Esophagus muscularis mucosa (tissue), 4 donors: ENCODE measurements at places on chromosomes 16 and 17. TPM values are rescaled to one million over a fixed set of nuclear protein-coding genes. Genes with fewer than 3 reads are reported as not detected.

- no peak overlapping the region for H3K27ac ChIP-seq
- peaks cover 10% of the 10 kb centered on the region for H3K4me1 ChIP-seq
- H3K27me3 ChIP-seq, result no peaks in the 10 kb centered on the region
- H3K4me3 ChIP-seq, result no peak overlapping the region
- no peaks in the 10 kb centered on the region for H3K36me3 ChIP-seq
Measured at GRCh38 chr17:77072670-77073069, 68.1 kb upstream of the SEC14L1 start.

Gene CCDC40
- total RNA-seq, result 9.5 TPM

Gene SLC6A2
- 0.19 TPM for total RNA-seq

DNA sequence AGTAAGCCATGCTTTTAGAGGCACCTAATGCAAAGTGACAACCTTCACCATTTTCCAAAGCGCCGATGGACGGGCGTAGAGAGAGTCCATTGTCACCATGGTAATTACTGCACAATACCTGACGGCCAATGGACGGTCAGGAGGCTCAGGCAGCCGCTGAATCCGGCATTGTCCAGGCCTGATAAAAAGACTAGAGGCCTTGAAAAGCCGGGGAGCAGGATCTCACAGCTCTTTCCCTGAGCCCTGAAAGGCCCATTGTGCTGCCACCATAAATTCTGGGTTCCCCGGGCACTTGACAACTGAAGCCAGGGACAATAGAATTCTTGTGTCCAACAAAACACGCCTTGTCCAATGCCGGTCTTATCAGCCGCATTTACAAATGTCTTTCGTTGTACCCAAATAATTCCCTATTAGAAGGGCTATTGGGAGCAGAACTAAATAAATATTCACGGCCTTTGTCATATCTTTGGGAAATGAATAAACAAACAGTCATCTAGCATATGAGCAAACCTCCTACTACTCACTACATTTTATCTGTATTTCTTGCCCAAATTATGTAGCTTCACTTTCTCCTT lies 62.4 kb downstream of the CDH11 start:
- H3K36me3 ChIP-seq, result no peaks in the 10 kb centered on the region
- peaks cover 12% of the 10 kb centered on the region for H3K4me1 ChIP-seq
- no peak overlapping the region for H3K27ac ChIP-seq
- no peaks in the 10 kb centered on the region for H3K27me3 ChIP-seq

- no peaks in the 10 kb centered on the region for H3K36me3 ChIP-seq
- peaks cover 56% of the 10 kb centered on the region for H3K4me1 ChIP-seq
- no peak overlapping the region for H3K27ac ChIP-seq
- H3K27me3 ChIP-seq, result no peaks in the 10 kb centered on the region
Measured at GRCh38 chr17:50053654-50053960, 2.3 kb upstream of the ITGA3 start.

DNA sequence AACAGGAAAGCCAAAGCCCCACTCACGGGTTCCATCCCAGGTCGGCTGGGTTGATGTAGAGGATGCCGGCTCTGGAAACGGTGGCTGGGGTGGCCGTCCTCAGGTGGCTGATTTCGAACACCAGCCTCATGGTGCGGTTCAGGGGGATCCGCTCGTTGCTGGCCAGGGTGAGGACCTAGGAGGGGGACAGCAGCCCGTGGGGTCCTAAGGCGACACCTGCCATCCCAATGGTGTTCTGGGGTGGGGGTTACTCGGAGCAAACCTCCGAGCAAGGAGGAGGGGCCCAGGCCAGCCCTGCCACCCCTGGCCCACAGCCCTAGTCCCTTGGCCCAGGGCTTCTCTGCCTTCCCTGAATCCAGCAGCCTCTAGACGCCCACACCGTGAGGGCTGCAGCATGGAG lies 86.5 kb downstream of the DNAH17 start:
- no peak overlapping the region for H3K4me3 ChIP-seq
- DNase-seq, result no peak
- H3K4me1 ChIP-seq, result no peaks in the 10 kb centered on the region
- no peaks in the 10 kb centered on the region for H3K36me3 ChIP-seq
- no peaks in the 10 kb centered on the region for H3K27me3 ChIP-seq
